Epithelial cell of umbilical artery (primary cell): ENCODE measurements at places on chromosomes 3 and 15. TPM values are rescaled to one million over a fixed set of nuclear protein-coding genes. Genes with fewer than 3 reads are reported as not detected.

The SLC22A13 gene
- not detected in 2 replicates for total RNA-seq

The NTRK3 gene
- not detected in 2 replicates for total RNA-seq

The MED12L gene
- 0.32 TPM in 1 of 2 replicates, not detected in the other for total RNA-seq

The SLC51A gene
- not detected in 2 replicates for total RNA-seq

The RPL32 gene
- total RNA-seq: 602 and 1,420 TPM in 2 replicates

The TUSC2 gene
- 23.1 and 36.0 TPM in 2 replicates for total RNA-seq
